Neuronal stem cell (in vitro differentiated cells): ENCODE measurements at places on chromosomes 4 and X.
A peak's percentile ranks its signal among the peaks of the same experiment; 100 is the strongest.

DNA sequence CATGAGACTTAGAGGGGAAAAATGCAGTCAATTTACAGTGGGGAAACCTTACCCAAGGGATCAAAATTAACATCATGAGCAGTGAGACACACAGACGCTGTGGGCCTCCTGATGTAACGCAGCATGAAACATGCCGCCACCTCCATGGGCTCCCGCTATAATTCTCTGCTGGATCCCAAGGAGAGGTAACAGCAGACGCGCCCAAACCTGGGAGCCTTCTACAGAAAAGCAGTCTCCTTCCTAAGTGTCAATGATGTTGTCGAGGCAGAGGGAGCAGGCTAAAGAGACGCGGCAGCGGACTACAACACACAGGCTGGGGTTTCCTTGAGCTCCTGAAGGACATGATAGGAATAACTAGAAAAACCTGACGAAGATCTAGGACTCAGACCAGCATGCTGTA is 142.3 kb downstream of the AFAP1 start:
- DNase-seq: no peak

DNA sequence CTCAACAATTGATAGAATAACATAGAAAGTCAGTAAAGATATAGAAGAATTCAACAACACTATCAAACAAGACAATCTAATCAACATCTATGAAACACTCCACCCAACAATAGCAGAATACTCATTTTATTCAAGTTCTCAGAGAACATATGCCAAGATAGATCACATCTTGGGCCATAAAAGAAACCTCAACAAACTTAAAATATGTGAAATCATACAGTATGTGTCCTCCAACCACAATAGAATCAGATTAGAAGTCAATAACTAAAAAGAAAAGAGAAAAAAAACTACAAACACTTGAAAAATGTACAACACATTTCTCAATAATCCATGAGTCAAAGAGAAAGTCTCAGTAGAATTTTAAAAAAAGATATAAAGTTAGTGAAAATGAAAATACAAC is 78.6 kb upstream of the LDB2 start:
- DNase-seq: no peak

DNA sequence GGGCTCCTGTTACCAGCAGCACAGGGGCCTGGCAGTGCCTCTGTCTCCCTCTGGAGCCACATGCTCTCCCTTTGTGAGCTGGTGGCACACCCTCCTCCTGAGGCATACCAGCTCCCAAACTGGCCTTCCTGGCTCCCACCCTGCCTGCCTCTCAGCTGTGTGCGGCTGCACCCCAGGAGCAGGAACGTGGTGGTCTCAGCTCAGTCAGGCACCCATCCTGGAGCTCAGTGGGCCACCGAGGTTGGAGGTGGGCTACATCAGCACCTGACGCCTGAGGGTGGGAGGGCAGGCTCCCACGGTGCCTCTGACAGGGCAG is 85.9 kb upstream of the NKX1-1 start:
- DNase-seq: no peak

DNA sequence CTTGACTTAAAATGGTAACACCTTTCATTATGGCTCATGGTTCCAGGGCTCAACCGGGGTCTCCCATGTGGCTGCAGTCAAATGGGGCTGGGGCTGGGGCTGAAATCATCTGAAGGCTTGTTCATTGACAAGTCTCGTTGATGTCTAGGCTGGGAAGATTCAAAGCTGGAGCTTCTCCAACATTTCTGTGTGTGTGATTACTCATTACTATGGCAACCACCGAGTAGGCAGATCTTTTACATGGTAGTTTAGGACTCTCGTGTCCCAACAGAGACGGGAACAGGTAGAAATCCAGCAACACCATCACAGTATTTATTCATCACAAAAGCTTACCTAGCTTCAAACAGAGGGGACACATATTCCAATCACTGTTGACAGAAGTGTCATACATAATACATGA is 7.8 kb downstream of the YTHDC1 start:
- no peak for DNase-seq

- DNase-seq: no peak
These were observed 216.0 kb downstream of the RAB28 start for GRCh38 chr4:13268165-13268564.

- DNase-seq: peak; percentile 5
These were observed 725 bp upstream of the CXCL1 start for GRCh38 chr4:73868206-73869129.

DNA sequence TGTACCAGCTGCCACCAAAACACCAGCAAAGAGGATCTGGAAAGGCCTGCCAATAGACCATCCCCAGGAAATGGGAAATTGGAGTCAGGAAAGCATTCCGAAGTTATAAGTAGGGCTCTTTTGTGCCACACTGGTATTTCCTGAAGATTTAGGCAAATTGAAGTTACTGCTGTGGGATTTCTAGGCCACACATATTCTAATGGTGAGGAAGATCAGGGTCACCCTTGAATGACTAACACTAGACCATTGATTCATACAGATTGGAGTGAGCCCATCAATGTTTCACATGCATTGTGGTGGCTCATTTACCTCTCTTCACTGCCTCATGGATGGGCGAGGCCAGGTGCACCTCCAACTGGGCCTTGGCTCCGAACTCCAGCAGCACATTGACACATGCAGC is 22.6 kb downstream of the ASB11 start:
- no peak for DNase-seq

- DNase-seq: no peak
These were observed 40.3 kb downstream of the HDAC8 start for GRCh38 chrX:72532366-72532765.

DNA sequence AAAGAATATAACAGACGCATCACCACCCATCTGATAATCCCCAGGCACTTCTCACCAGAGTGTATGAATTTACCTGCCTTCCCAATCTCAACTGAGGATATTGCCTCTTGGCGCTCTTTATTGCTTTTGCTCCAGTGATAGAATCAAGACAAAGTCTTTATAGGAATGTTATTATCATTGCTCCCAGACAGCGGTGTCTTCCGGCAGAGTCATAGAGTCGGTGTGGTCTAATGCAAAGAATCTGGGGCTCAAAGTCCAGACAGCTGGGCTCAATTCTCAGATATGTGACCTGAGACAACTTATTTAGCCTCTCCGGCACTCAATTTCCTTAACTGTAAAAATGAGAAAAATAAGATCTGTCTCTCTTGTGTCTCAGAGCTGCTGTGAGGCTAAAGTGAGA is 106.1 kb upstream of the PAK3 start:
- no peak for DNase-seq

- no peak for DNase-seq
These were observed 1.3 kb upstream of the CTSO start for GRCh38 chr4:155954939-155955338.

DNA sequence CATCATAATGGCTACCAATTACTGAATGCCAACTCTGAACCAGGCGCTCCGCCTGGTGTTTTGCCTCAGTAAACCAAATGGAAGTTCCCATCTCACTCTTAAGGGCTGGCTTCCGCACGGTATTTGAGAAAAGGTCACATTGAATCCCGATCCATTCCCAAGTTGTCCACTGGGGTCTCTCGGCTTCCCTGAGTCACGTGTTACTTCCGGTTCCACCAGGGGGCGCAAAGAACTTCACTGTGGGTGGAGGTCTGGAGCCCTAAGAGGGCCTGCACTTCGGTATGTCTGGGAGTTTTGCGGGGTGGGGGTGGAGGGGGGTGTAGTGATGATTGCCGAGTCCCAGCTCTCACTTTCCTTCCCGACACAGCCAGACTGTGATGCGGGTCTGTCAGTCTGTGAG is 13.4 kb upstream of the NHS start:
- DNase-seq: no peak

DNA sequence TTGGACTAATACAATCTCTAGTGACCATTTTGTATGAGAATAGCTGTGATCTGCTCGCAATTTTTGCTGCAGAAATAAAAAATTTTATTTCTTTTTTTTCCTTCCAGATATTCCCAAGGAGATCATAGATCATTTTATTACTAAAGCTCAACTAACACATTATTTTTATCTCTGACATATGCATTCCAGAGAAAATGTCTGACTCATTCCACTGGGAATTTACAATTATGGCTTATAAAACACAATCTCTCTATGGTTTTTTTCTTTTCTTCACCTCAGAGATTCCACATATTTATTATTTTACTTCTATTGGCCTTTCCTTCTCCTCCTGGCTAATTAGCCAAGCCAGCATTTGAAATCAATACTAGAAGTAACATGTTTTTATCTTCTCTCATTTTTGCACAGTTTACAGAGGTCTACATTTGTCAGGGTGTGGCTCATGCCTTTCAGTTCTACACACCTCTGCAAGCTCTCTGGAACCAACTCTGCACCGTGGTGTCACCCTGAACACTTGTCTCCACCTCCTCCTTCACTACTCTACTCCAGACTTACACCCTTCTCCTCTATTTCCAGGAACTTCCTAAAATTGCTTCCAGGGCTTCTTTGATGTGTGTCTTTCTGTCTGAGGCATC is 59.8 kb upstream of the GPM6A start:
- DNase-seq: no peak

DNA sequence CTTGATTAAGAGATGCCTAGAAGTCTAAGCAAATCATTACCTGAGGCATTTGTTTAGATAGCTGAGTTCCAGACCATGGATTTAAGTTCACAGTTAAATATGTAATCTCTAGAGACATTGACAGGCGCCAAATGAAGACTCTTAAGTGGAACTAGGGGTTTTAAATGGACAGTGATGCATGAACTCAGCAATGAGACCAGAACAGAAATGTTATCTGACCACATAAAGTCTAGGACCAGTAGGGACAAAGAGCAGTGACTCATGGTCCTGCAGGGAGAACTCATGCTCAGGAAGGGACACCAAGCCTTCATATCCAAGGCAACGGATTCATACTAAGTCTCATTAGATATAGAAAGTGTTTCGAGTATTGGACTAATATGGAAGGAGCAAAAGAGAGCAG is 152.3 kb downstream of the PPARGC1A start:
- DNase-seq: no peak

DNA sequence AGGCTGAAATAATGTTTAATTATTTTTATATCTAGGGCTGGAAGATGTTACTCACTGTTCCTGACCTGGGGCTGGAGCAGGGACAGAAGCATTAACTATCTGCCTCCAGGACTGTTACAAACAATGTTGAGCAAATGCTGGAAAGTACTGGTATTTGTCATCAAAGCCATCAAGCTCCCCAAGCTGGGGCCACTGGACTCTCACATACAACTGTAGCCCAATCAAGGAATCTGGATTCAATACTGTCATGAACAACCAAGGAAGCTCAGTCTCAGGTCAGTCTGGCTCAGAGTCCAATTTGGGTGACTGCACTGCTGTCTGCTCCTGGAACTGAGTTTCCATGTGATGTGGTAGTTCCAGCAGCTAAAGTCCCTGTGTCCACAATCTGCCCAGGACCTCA is 50.4 kb downstream of the APOO start:
- DNase-seq: no peak

DNA sequence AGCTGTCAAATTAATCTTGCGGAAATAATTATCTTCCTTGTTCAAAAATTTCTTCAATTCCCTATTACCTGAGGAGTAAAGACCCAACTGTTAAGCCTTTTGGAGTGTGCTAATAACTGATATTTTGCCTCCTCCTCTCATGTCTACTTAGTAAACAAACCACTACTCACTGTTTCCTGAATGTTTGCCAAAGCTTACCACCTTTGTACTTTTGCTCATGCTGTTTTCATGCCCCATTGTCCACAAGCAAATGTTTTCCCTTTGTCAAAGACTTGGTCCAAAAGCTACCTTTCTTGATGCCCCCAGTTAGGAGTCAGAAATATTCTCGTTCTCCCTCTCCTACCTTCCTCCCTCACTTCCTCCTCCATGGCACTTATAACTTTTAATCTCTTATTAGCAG is 226.1 kb downstream of the ENOX2 start:
- DNase-seq: no peak

- DNase-seq: no peak
These were observed 84.2 kb downstream of the CNOT6L start for GRCh38 chr4:77734928-77735327.

GRCh38 chr4:130044788-130045531 is 949.0 kb downstream of the C4orf33 start:
- no peak for DNase-seq

- no peak for DNase-seq
These were observed 589 bp upstream of the KIT start for GRCh38 chr4:54657185-54657550.

DNA sequence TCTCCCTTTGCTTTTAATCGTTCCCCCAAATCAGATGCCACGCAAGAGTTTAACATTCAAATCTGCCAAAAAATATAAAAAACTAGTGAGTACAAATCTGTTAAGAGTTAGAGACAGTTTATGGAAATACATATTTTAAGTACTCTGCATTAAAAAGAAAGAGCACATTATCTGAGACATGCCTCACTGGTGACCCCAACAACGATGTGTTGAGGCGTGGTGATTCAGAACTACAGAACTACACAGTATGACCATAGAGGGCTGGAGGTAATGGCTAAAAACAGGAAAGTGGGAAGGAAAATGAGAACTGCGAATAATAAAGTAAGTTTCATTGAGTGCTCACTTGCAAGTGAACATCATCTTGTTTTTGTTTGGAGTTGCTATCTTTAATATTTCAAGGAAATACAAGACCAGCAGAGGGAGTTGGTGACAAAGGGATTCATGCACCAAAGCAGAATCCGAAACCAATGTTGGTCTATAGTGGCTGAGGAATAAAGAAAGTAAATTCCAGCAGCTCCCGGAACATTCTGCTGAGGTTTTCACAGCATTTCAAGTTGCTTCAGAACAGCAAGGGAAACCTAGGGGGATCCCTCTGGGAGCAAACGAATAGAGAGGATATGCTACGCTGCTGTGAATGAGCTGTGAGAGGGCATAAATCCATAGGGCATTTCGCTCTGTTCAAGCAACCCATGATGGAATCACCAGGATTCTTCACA is 92.2 kb downstream of the DCHS2 start:
- DNase-seq: no peak

- no peak for DNase-seq
These were observed 99.1 kb downstream of the AFF1 start for GRCh38 chr4:87033902-87034301.

DNA sequence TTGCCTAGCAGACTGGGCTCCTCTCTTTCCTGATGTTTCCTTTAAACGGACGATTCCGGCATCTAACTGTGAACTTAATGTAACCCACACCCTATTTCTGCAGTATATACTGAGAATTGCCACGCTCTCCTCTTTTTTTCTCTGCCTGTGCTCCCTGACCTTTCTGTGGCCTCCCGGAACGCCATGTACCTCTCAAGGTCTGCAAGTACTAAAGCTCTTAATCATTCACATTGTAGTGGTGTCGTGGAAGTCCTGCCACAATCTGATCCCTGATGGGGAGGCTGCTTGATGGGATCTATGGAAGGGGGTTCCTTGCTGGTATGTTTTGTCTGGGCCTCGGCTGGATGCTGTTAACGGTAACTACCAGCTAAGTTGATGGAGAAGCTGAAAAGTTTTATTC is 302.9 kb upstream of the EPHA5 start:
- DNase-seq: no peak

- no peak for DNase-seq
These were observed 11.6 kb downstream of the CXCR3 start for GRCh38 chrX:71606536-71607216.

DNA sequence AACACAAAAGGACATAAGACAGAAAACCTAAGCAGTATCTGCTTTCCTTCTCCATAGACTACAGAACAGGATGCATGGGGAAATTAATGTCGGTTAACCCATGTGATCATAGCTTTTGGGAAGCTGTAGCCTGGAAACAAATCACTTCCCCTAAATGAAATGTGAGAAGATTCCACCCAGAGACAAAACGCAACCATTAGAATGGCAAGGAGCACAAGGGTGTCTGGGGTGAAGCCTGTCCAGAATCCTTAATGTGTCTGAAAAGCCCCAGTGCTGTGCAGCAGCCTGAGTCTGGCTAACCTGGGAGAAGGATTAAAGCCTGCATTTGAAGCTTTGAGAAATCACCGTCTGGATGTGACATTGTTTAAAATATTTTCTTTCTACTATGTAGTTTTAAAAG is 213.3 kb downstream of the ANKRD50 start:
- peak; percentile 11 for DNase-seq

- no peak for DNase-seq
These were observed 12.6 kb downstream of the DGKQ start for GRCh38 chr4:960636-961350.
